Lung microvascular endothelial cell (primary cell): ENCODE measurements at places on chromosomes 7 and 10. TPM values are rescaled to one million over a fixed set of nuclear protein-coding genes. Genes with fewer than 3 reads are reported as not detected.

The SLC13A4 gene
- not detected in 2 replicates for total RNA-seq

The CLEC2L gene
- not detected in 2 replicates for total RNA-seq

The SLC13A1 gene
- not detected in 2 replicates for total RNA-seq

DNA sequence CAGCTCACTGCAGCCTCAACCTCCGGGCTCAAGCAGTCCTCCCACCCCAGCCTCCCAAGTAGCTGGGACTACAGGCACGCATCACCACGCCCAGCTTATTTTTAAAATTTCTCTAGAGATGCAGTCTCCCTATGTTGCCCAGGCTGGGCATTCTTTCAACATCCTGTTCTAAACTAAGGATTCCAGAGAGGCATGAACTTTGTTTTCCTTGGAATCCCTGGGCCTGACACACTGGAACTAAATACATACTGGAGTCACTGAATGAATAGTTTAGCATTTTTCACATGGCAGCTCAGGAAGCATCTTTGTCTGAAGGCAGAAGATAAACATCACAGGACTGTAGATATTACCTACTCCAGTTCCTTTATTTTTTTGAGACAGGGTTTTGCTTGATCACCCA is 108.7 kb downstream of the ITIH5 start:
- no peak for DNase-seq
